ENCODE measurements at places on chromosomes 16 and 17.
A peak's percentile ranks its signal among the peaks of the same experiment; 100 is the strongest.

GRCh38 chr17:81239714-81240555 lies 817 bp downstream of the NDUFAF8 start:
- peak; percentile 10 for DNase-seq

GRCh38 chr17:4900231-4901107 lies 1.1 kb downstream of the C17orf107 start:
- no peak for DNase-seq

DNA sequence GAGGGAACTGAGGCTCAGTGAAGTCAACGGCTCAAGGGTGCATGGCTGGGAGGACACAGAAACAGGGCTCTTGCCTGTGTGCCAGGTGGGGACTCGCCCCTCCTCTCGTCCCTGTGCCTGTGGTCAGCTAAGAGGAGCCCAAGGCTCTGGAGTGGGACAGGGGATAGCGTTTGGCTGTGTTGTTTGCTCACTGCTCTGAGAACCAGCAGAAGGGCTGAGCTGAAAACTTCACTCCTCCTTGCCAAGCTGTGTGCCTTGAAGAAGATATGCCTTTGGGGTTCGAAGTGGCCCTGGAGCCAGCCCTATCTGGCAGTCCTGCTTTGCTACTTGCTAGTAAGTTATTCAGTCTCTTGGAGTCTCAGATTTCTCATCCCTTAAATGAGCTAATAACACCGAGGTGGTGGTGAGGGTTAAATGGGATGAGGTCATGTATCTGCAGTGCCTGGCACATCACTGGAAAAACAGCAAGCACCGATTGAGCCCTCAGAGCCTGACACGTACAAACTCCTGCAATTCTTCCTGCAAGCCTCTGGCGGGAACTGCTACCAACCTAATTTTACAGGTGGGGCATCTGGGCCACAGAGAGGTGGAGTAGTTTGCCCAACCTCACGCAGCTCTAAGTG lies 17.7 kb downstream of the FOXL1 start:
- no peak for DNase-seq

DNA sequence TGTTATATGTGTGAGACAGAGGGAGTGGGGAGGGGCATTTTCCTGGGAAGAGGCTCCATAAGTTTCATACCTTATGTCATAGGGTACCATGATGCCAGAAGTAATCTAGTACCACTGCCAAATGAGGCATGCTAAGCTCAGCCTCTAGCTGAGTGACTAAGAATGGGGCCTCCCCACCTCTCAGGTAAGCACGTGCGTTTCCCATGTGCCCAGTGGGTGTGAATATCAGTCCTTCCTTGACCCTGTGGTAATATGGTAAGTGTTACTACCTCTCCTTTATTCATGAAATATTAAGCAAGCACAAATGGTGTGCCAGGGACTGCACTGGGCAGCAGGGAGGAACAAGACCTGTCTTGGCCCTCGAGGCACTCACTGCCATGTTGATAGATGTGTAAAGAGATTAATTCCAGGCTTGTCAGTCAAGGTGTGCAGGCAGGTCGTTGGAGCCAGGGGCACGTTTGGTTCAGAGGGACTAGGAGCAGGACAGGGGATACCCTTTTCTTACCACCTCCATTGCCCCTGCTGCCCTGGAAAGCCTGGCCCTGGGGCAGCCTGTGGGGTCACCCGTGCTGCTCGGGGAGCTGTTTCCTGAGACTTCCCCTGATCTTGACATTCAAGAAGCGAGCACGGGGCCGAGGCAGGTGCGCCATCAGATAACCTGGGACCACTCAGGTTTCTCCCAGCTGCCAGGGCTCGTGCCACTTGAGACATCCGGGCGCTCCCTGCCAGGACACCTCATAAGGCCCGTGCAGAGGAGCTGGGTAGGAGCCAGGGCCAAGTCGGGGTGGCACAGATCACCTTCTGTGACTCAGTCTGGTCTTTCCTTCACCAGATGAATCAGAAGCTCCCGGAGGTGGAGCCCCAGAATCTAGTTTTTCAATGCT lies 8.8 kb downstream of the RSAD1 start:
- peak; percentile 2 for DNase-seq

GRCh38 chr17:21163101-21163500 lies 36.3 kb downstream of the DHRS7B start:
- DNase-seq, result no peak

GRCh38 chr16:63192980-63193379 lies 1156.7 kb upstream of the CDH8 start:
- DNase-seq, result no peak

All from NCI-H1105 treated with DMSO at 0.1 percent for 48 hours (cell line).